ENCODE measurements at places on chromosomes 3 and 15.

GRCh38 chr3:138011722-138012121 is 1.8 kb downstream of the CLDN18 start:
- DNase-seq = no peak

DNA sequence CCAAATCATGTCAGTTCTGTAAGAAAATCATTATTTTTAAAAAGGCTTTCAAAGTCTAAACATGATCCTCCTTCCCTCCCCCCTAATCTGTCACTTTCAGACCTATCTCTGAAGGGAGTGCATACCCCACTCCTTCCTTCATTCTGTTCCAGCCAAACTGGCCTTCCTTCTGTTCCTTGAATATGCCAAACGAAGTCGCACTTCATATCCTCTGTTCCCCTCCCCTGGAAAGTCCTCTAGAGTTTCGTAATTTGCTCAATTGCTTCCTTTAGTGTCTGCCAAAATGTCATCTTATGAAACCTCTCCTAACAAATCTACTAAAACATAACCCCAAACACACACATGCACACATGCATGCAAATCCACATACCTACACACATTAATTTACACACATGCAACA is 69.5 kb upstream of the TUSC7 start:
- DNase-seq = no peak

DNA sequence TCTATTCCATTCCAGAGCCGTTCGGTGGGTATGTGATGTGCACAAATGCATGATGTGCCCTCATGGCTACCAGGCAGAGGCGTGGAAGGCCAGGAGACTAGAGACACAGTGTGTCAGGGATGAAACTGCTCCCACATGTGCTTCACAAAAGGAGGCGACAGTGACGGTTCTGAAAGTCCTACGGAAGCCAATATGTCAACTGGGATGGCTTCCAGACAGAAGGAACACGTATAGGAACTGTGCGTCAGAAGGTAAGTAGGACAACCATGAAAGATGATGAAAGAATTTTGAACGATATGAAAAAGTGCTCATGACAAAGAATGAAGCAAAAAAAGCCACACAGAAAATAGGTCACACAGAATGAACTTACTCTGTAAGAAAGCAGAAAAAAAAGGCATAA is 34.1 kb downstream of the GLB1 start:
- peak; percentile 40 for DNase-seq

DNA sequence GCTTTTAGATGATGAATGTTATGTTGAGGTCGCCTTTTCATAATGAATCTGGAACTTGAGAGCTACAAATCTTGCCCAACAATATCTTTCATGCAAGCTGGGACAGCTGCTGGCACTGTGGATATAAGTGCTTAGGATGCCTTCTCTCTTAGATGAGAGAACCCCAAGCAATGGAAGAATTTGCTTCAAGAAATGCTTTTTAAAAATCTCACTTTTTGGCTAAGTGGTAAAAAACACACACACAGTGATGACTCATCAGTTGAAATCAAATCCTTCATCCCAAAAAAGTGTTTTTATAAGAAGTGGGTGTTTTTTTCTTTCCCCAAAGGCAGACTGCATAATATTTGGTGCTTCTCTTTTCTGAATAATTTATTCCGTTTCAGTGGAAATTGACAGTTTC is 38.4 kb upstream of the GALNT15 start:
- DNase-seq = no peak

- DNase-seq = no peak
Observed at GRCh38 chr3:48428088-48428571, 1.8 kb downstream of the PLXNB1 start.

DNA sequence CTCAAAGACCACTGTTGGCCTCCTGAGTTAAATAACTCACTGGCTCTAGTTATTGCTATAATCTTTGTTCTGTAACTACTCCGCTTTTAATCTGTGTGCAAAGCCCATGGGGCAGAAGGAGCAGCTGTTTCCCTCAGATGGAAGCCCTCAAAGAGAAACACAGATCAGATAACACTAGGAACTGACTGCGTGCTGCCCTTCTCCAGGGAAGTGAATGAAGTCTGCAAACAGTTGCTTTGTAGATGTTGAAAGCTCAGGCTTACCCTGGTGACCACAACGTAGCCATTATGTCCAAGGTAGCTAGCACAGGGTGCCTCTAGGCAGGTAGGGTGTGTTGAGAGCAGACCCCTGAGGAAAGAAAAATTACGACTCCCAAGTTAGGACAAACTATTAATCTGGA is 152.3 kb upstream of the STAC start:
- DNase-seq = no peak

- no peak for DNase-seq
Observed at GRCh38 chr3:101128001-101128400, 134.8 kb upstream of the ABI3BP start.

DNA sequence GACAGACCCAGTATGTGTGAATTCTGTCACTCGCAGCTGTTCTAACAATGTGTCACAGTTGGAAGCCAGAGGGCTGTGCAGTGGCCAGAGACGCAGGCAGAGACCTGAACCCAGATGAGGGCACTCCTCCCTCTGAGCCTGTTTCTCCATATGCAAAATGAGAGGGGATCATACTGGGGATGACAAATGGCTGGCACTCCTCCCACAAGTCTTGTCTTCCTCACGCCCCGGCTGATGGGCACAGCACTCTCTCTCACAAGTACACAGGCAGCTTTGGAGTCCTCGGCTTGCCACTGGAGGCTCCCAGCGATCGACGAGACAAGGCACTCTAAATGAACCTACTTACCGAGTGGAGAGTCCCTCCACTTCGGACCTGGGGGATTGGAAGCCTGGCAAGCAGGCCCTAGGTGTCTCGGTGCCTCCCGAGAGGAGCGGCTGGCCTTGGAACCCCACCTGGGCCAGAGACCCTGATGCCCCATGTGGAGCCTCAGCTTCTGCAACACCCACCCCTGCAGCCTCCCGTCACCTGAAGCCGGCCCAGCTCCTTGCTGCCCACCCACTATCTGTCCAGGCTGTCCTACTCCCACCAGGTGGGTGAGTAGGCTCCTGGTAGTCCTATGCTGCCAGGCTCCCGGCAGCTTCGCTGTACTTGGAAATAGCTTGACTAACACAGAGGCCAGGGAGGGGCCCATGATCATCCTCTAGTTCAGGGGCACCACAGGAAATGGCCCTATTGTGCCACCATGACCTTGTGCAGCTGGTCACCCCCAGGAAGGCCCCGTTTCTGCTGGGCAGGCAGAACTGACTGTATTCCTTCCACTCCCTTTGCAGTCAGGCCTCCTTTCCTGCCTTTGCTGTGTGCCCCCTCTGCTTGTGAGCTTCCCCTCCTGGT is 65.0 kb upstream of the IQSEC1 start:
- no peak for DNase-seq

All from effector memory CD4-positive, alpha-beta T cell (primary cell).